ENCODE measurements at places on chromosomes 2 and 18.

GRCh38 chr2:235949567-235950472, 218.4 kb downstream of the GBX2 start:
- DNase-seq = no peak

- DNase-seq = no peak
Observed at GRCh38 chr2:190533968-190534309, 583 bp downstream of the NEMP2 start.

DNA sequence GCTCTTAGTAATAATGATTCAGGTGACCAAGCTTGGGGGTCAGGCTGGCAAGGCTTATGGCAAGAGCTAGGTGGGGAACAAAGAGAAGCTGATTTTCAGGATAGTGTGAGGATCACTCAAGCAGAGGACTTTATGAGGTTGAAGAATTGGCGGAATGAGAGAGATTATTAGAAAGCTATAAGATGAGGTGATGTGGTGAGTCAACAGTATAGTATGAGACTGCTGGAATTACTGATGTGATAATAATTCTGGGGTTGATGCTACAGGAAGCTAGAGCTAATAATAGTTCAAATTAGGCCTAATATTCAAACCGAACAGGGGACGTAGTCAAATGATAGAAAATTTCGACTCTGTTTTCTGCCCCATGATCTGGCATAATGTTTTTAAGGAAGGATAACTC, 2115.3 kb upstream of the PIK3C3 start:
- no peak for DNase-seq

- no peak for DNase-seq
Observed at GRCh38 chr18:62264984-62265383, 60.1 kb upstream of the TNFRSF11A start.

DNA sequence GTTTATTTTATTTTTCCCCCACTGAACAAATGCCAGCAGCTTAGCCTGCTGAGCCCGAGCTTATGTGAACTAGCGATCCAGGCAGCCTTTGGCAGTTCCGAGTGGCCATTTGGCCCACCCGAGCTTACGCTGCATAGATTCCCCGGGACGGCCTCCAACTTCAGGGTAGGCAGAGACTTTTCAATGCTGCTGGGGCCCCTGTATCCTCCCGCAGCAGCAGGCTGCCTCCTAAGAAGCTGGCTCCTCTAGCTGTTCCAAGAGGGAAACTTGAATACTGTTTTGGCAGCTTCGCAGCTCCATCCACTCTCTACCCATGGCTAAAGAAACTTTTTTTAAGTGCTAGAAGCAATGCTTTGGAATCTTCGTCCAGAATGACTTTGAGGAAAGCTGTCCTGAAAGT, 295.2 kb downstream of the SS18 start:
- no peak for DNase-seq

GRCh38 chr2:168848225-168848624, 42.0 kb downstream of the SPC25 start:
- no peak for DNase-seq

GRCh38 chr18:43830947-43831346, 553.7 kb upstream of the SYT4 start:
- no peak for DNase-seq

DNA sequence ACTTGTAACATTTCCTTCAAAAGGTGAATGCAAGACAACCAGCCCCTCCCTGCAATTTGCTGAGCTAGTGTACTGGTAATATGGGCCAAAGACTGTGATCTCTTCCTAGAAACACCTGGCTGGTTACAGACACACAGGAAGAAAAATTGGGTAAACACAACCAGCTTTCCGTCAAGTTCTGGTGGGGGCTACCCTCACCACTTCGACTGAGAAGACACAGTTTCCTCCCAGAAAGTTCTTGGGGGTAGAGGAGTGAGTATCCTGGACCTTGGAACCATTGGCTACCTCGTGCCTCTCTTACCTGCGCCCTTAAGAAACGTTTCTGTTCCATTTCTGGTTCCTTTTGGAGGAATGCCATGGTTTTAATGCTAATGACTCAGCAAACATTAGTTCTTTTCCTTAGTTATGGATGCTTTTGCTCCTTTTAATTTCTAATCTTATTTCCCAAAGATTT, 120.9 kb upstream of the DLX2 start:
- DNase-seq = no peak

DNA sequence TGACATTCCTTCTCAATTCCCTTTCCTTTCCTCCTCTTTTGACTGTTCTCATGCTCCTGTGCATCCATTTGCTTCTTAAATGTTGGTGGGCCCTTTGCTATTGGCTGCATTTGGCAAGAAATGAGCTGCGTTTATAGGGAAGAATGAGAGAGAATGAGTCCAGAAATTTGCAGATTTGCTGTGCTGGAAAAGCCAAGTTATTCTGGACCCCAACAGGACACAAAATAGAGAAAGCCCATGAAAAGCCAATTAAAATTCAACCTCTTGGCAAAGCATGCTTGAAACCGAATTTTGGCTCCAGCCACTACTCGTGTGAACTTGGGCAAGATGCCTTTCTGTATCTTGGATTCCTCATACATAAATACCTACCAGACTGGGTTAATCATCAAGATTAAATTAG, 1.3 kb upstream of the SCLY start:
- DNase-seq = no peak

DNA sequence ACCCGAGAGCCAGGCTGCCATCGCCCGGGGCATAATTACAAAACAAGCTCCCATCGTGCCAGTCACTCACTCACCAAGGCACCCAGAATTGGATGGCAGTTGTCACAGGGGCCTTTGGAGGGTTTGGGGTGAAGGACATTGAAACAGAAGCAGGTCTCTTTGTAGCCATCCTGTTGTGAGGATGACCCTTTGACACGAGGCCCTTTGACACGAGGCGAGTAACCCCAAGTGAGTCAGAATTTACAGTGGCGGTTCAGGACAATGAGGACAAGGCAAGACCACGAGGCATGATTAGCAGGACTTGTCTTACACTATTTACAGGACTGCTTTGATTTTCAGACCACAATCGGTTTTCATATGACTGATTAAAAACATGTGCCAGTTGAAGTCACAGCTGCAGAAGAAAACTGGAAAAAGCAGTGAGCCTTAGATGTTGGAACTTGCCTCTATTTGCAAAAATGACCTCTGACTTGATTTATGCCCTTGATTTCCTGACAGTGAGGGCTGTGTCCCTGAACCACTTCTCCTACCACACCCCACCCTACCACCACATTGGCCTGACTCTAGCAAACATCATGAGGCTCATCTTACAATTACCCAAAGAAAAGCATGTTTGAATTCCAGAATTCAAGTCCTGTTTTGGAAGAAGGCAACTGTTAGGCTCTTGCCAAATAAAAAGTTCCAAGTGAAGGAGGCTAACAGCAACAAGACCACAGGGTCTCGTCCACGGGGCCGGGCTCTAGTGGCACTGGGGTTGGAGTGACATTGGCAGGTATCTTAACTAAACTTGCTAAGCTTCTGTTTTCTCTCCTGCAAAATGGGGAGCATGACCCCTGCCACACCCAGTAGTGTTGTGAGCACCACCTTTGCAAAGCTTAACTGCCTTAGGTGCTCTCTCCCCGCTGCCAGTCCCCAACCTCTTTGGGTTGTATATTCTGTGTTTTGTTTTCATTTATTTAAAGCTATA, 64.4 kb upstream of the FOSL2 start:
- DNase-seq = no peak
